ENCODE measurements at places on chromosomes 7 and 10.

DNA sequence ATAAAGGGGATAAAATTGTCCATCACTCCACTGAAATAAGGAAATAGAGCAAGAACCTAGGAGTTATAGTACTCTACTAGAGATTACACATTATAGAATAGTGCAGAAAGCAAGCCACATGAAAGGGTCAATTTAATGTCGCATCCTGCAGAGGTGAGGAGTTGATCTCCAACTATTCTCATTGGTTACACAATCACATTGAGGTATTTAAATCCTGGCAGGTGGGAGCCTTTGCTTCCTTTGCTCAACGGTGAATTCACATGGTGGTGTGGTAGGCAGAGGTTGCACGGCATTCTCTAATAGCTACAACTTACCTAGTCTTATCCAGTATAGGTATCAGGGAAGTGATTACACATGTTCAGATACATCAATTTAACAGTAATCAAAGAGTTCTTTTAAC, 198.4 kb upstream of the TCF7L2 start:
- DNase-seq = no peak

DNA sequence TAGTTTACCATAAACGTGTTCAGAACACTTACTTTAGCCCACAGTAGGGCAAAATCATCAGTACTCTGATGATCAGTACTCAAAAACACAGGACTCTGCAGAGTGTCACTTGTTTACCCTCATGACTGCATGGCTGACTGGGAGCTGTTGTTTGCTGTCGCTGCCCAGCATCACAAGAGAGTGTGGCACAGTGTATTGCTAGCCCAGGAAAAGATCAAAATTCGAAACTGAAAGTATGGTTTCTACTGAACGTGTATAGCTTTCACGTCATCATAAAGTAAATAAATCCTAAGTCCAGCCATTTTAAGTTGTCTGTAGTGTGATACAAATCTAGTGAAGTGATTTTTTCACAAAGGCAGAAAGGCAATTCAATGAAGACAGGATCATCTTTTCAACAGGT, 184.6 kb downstream of the RAMP3 start:
- DNase-seq = no peak

- DNase-seq = no peak
Measured at GRCh38 chr7:50304911-50305582, 531 bp downstream of the IKZF1 start.

- DNase-seq = no peak
Measured at GRCh38 chr7:72101444-72101843, 310.7 kb downstream of the CALN1 start.

- no peak for DNase-seq
Measured at GRCh38 chr7:44912775-44913347, 27.5 kb upstream of the PURB start.

- peak; percentile 60 for DNase-seq
Measured at GRCh38 chr10:117360994-117361667, 14.1 kb downstream of the PDZD8 start.

GRCh38 chr10:75187961-75188426, 22.6 kb upstream of the VDAC2 start:
- no peak for DNase-seq

- no peak for DNase-seq
Measured at GRCh38 chr10:48652344-48652743, 32.3 kb upstream of the WDFY4 start.

GRCh38 chr7:77631820-77632219, 64.4 kb upstream of the RSBN1L start:
- no peak for DNase-seq

GRCh38 chr7:145848691-145849090, 267.9 kb upstream of the CNTNAP2 start:
- DNase-seq = no peak

DNA sequence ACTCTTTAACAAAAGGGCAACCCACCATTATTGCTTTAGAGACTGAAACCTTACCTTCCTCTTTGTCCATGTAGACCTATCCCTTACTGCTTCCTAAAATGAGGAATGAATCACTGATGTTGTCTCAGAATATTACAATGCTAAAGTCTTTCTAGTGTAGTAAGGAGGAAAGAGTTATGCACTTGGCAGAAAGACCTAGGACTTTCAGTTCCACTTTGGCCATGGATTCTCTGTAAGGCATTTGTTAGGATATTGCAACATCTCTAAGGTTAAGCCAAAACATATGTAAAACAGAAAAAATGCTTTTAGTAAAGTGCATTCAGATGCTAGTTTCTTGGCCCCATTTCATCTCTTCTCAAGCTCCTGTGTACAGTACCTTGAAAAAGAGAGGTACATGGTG, 230.9 kb downstream of the PARD3 start:
- no peak for DNase-seq

DNA sequence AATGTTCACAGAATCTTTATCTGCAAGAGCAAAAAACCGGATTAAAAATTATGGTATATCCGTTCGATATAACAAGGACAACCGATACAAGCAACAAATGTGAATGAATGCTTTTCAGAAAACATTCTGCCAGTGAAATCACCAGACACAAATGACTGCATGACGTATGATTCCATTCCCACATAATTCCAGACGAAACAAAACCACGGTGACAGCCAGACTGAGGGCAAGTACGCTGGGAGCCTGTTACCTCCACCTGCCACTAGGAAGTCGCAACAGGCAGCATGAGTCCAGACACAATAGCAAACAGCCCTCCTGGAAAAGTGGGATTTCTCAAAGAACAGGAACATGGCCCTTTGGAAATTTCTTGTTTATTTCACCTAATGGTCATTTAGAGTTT, 41.7 kb downstream of the MAD1L1 start:
- no peak for DNase-seq

- DNase-seq = no peak
Measured at GRCh38 chr10:120098232-120098930, 205.9 kb downstream of the SEC23IP start.

DNA sequence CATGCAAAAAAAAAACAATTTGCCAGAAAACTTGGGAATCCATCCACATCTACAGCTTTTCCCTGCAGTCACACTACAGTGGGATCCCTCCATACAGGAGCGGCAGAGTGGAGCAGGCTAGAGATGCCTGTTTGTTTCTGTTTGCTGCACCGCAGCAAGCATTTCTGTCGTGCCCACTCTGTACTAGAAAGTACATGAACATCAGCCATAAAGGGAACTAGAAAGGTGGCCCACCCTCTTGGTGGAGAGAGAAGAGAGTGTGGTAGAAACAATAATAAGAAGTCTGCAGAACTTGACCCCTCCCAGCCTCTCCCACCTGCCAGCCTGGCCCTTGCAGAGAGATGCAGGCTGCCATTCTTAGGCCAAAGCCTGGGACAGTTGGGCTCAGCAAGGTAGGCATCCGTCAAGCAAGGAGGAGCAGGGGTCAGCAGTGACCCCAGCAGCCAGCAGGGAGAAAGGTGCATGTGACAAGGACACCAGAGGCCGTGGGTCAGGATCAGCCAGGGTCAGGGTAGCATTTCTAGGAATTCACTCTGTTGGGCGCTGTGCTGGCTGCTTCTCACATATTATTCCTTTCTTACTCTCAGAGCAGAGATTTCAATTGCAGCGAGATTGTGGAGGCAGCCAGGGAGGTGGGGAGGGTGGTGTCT, 171.8 kb downstream of the EGFR start:
- no peak for DNase-seq

DNA sequence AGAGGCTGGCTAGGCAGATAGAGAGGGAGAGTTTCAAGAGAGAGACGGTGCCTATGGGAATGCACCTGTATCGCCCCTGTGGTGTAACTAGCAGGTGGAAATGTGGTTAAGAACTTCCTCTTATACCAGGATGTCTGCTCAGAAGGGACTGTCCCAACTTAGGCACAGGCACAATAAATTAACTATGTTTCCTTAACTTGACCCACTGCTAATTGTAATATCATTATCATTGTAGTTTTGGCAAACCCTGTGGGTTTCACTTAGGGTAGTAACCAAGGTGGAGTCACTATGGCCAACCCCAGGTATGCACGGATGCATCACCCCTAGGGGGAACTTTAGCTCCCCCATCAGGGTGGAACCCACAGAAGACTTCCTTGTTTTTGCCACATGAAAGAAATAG, 455.7 kb downstream of the DGKB start:
- no peak for DNase-seq

- DNase-seq = no peak
Measured at GRCh38 chr10:78424723-78425122, 391.1 kb downstream of the RPS24 start.

- DNase-seq = no peak
Measured at GRCh38 chr7:14040528-14040927, 51.1 kb upstream of the ETV1 start.

DNA sequence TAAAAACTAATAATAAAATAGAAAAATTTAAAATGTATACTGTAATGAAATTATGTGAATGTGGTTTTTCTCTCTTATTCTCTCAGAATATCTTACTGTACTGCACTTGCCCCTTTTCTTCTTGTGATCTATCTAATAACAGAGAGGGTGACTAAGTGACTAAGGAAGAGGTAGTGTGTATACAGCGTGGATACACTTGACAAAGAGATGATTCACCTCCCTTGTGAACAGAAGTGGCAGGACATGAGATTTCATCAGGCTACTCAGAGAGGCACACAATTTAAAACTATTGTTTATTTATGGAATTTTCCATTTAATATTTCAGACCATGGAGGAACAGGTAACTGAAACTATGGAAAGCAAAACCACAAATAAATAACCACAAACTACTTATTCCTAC, 806.6 kb upstream of the GHITM start:
- DNase-seq = peak; percentile 1

- no peak for DNase-seq
Measured at GRCh38 chr7:157003445-157003755, 7.1 kb downstream of the MNX1 start.

DNA sequence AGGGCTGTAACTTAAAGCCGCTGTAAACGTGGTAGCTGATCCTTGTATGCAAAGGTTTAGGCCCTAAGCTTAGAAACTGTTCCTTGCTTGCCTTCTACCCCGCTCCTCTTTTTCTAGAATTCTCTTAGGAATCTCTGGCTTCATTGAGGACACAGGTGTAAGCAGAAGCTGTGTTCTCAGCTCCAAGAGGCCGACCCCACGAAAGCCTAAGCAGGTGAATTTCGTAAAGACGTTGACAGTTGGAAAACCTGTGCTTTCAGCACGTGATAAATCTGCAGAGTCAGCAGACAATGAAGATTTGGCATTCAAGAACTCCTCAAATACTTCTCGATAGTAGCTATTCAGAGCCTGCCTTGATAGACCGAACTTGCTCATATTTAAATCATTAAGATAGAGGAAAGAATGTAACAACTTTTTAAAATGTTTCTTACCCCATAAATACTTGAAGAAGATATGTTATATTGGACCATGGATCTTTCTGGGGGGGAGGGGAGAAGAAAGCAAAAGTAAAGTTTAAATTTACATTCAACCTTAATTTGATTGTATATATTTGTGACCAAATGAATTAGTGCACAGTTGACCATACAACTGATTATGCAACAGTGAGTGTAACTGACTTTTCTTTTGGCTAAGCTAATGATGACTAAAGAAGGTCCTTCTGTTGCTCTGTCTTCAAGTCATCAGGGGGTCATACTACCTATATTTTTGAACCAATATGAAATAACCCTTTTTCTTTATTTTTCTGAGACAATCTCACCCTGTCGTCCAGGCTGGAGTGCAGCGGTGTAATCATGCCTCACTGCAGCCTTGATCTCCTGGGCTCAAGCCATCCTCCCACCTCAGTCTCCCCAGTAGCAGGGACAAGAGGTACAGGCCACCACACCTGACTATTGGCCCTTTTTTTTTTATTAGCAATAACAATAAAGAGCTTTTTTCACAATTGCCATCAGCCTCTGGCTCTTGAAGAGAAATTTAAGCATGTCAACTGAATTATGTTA, 1.2 kb upstream of the GDI2 start:
- no peak for DNase-seq

DNA sequence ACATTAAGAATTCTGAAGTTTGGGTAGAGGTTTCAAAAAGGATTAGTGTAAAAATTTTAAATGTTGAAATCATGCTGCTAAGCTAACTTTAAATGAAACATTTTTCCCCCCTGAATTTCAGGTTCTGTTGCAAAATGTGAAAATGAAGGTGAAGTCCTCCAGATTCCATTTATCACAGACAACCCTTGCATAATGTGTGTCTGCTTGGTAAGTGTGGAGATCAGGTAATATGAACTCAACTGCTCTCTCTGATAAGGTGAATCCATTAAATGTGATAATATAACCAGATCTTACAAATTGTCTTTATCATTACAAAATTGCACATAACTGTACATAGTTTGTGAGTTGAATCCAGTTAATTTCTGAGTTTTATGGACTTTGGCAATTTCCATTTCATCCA, 1.4 kb downstream of the BMPER start:
- DNase-seq = no peak

GRCh38 chr7:108210796-108211195, 80.6 kb upstream of the LAMB4 start:
- no peak for DNase-seq

DNA sequence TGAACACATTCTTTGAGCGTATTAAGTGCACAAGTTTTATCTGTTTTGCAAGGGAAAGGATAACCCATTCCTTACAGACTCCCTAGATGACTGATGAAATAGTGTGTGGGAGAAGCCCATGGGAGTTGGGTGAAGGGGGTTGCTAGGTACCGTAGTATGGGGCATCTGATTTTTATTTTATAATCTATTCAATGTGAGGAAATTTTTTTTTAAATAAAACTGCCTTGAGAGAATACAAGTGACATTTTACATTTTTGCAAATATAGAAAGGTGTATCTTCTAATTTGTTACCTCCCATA, 1.4 kb downstream of the BTAF1 start:
- DNase-seq = no peak

Data from kidney epithelial cell (primary cell).